Hippocampal formation (tissue), 2 donors: ENCODE measurements at places on chromosomes 3 and 15.
A peak's percentile ranks its signal among the peaks of the same experiment; 100 is the strongest.

- DNase-seq = no peak
These were observed 2.7 kb upstream of the ARNT2 start for GRCh38 chr15:80401456-80401855.

DNA sequence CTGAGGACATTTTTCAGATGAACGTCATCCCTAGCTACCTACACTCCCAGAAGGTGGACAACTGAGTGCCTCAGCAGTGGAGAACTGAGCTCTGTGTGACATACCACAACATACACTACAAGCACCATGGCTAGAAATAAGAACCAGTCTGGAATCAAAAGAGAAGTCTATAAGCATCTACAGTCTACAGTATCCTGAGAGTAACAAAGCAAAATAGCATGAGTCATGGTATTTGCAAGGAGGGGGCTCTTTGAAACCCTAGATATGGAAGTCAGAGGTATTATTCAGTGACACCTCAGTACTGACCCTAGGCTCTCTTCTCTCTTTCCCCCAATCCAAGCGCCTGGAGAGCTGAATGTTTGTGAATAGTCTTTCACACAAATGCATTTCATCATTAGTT is 87.5 kb downstream of the TNIK start:
- DNase-seq = no peak

DNA sequence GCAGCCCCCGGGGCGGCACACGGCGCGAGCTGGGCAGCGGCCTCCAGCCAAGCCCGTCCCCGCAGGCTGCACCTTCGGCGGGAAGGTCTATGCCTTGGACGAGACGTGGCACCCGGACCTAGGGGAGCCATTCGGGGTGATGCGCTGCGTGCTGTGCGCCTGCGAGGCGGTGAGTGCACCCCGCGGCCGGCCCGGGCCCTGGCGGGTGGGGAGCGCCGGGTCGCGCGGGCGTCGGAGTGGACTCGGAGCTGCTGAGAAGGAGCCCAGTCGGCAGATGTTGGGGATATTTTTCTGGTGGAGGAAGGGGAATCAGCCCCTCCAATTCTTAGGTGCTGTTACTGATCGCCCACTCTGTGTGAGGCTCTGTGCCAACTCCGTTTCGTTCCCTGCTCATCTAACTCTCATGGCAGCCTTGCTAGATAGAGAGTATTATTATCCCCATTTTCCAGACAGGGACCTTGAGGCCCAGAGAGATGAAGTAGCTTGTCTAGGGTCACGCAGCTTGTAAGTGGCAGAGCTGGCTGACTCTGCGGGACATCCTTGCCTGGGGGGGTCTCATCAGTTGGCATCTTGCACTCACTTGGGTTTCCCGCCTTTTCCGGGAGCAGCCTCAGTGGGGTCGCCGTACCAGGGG is 890 bp downstream of the CHRD start:
- DNase-seq = no peak

DNA sequence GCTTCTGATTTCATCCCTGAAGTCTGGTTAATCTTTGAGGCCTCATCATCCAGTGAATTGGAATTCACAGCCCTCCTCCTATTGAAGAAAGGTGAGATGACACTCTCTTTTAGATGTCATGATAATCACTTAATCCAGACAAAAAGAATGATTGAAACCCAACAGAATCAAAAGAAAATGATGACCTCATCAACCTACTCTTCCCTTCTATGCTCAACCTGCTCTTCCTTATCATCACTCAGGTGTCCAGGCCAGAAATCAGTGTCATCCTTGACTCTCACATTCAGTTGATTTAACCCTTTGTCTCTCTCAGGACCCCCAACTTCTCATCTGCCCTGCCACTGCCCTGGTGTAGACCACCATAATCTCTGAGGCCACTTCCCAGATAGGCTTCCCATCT is 11.8 kb downstream of the PLA2G4E start:
- no peak for DNase-seq

DNA sequence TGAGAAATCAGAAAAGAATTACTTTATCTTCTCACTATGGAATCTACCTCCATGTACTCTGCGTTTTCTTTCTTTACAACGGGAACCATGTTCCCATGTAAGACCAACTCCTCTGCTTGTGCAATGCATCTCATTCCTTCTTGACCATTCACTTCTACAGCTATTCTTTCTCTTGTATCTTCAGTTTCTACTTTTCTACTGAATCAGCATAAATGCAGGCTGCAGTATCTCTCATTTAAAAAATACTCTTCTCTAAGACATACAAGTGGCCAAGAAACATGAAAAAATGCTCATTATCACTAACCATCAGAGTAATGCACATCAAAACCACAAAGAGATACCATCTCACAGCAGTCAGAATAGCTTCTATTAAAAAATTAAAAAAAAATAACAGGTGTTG is 74.1 kb upstream of the NANOGP8 start:
- DNase-seq = no peak

DNA sequence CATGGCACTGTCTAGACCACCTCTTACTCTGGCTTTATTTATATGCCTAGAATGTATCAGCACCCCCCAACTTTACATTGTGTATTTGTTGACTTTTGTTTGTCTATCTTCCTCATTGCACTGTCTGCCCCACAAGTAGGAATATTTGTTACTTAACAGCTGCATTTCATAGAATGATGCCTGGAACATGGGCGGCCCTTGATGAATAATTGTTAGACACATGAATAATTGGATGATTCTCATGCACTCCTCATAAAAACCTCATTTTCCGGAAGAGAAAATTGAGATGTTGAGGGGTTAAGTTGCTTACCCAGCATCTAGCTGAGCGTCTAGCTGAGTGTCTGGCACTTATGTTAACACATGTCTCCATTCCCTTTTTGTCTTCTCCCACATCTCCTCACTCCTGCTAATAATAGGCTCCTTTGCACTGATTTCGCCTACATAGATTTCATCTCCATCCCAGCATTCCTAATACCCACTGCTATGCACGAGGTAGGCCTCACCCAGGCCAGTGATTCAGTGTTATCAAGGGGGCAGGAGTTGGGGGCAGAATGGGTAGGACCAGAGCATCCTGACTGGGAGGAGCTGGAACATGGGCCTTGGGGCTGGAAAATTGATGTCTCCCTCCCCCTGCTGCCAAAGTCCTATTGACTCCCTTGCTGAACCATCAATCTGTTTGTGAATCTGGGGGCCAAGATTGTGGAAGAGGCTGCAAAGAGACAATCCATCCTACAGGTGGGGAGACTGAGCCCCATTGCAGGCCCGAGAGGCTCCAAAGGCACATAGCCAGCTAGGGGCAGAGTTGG is 7.8 kb upstream of the WNT7A start:
- DNase-seq = peak; percentile 12

DNA sequence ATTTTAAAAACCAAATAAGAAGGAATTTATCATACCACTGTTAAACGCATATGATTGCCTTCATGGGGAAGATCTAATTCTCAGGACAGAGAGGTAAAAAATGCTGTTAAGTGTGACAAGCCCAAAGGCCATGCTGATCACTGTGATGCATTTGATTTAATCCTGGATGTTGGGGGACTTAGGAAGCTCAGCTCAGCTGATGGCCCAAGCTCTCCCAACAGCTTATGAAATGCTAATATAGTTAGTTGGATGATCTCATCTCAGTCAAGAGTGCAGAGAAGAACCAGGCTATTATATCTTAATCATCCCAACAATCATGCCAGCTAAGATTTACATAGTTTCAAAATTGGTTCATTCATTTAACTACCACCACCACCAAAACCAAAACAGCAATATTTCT is 340.0 kb downstream of the IL20RB start:
- no peak for DNase-seq

DNA sequence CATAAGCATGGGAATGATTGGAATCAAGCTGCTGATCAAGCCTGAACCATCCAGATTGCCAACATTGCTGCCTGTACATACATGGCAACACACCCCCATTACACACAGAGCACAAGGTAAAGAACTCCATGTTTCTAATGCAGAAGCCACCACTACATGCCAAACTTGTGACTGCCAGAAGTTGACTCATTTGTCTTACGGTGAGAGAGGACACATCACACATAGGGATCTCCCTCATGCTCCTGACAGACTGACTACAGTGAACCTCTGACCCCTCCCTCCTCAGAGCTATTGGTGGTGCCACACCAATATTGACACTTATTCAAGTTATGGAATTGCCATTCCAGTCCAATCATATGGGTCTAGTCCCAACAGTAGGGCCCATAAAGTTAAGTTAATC is 42.3 kb downstream of the EFHB start:
- no peak for DNase-seq

DNA sequence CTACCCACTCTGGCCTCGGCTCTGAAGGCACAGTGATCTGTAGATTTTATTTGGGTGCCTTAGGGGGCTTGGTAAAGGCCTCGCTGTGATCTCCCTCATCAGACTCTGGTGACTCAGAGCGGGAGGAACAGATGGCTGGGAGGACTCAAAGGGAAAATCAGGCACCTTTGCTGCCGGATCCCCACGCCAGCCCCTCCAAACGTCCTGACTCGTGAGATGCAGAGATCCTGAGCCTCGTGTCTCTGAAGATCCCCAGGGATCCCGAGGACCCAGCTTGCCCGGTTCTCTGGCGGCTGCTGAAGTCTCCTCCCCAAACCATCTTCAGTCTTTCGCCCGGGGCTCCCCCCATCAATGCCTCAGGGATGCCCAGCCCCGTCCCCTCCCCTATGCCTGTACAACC is 32.8 kb downstream of the MUC20 start:
- DNase-seq = no peak

DNA sequence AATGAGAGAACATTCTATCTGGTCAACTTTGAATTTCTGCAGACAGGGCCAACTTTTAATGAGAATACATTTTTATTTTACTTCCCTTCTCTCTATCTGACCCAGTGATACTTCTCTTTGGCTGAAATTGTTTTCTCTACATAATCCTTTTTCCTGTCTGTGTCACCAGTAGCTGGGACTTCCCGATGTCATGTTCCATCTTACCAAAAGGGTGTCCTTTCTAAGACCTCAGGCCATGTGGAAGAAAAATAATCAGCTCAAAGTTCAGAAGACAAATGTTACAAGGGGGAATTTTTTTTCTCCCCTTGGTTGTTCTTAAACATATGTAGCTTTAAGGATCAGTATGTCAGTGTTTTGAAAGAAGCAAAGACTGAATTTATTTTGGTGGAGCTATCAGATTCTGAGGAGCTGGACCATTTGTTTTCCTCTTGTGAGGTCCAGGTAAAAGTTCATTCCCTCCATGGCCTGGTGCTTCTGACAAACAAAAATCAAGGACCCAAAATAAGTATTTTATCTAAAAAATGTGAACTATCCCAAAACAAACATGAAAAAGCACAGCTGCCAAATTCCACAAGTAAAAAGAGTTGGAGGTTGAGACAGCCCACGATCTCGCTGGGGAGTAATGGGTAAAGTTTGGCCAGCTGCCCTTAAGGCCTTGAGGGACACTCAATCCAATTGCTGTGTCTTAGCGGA is 859.4 kb upstream of the NR2F2 start:
- DNase-seq = no peak

DNA sequence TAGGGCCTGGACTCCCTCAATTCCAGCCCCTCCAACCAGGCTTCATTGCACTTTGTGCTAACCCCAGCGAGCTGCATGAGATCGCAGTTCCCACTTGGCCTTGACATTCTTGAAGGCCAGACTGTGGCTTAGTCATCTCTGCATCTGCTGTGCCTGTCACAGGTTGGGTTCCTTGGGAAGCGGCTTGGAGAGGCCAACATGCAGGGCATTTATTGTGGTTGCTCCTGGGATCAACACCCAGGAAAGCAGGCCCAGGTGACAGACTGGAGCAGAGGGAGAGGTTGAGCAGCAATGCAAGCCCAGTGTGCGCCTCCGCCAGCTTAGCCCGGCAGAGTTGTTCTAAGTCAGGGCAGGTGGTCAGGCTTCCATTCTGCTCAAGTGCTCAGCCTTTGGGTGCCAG is 10.5 kb downstream of the ABCF3 start:
- no peak for DNase-seq

- no peak for DNase-seq
These were observed 1.5 kb downstream of the ARHGEF3 start for GRCh38 chr3:56800130-56800831.

DNA sequence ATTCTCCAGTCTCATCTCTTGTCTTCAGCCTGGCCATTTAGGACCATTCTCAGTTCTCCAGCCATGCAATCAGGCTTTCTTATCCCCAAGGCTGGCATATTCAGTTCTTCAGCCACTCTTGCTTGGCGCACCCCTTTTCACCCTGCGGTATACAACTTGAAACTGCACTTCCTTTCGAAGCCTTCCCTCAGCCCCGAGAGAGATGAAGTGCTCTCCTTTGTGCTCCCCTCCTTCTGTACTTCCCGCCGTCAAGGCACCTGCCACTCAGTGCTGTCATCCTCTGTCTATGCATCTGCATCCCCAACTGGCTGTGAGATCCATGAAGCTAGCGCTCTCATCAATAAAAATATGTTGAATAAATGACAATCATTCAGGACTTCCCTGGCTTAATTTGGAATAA is 45.7 kb downstream of the MORC1 start:
- DNase-seq = no peak
